ENCODE measurements at places on chromosomes 5 and 9.

GRCh38 chr5:134026521-134027287 is 21.9 kb upstream of the VDAC1 start:
- DNase-seq, result peak; percentile 68

DNA sequence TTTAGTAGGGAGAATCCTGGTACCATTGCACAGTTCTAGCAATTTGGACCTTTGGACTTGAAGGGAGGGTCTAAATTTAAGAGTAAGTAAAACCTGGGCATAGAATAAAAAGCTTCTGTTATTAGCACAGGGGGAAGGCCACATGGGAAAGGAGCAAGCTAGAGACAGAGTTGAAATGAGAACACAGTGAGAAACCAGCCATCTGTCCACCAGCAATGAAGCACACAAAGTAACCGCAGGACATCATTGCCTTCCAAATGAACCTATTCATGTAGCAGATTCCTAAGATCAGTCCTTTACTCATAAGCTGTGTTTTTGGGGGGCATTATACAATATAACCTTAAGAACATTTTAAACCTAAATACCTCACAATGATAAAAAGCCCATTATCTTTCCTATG is 407.4 kb downstream of the HCN1 start:
- no peak for DNase-seq

GRCh38 chr9:138044485-138045383 is 167.2 kb downstream of the CACNA1B start:
- no peak for DNase-seq

GRCh38 chr5:668283-668995 is 24.7 kb downstream of the TPPP start:
- no peak for DNase-seq

GRCh38 chr5:170225326-170226128 is 7.3 kb upstream of the C5orf58 start:
- DNase-seq, result peak; percentile 73

- DNase-seq, result no peak
These were observed 261.3 kb downstream of the COX7C start for GRCh38 chr5:86879086-86879485.

- DNase-seq, result no peak
These were observed 942 bp downstream of the PHF2 start for GRCh38 chr9:93577078-93577974.

DNA sequence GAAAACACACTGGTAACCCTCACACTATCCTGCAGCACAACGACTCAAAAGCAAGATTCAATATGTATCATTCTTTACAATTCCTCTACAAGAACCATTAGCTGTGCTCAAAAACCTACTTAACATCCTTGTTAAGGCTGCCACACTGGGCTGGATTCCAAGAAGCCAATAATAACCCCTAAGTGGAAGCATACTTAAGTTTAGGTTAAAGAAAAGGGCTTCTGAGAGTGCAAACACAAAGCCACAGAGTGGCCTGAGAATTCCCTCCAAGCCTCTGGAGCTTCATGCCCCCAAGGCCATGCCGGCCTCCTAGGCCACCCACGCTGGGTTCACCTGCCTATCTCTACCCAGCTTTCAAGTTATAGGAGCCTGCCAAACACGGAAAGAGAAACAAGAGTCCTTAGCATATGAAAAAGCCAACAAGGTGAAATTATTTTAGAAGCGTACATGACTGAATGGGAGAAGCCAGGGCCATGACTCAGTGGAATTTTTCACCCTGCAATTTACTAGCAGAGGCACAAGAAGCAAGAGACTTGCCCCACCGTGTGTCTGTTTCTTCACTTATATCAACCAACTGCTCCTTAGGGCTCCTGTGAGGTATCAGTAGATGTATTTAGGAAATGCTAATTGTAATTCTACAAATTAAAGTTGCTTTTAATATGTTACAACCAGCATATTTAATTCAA is 293.0 kb downstream of the SPOCK1 start:
- no peak for DNase-seq

- no peak for DNase-seq
These were observed 536 bp upstream of the STX17 start for GRCh38 chr9:99905833-99906402.

DNA sequence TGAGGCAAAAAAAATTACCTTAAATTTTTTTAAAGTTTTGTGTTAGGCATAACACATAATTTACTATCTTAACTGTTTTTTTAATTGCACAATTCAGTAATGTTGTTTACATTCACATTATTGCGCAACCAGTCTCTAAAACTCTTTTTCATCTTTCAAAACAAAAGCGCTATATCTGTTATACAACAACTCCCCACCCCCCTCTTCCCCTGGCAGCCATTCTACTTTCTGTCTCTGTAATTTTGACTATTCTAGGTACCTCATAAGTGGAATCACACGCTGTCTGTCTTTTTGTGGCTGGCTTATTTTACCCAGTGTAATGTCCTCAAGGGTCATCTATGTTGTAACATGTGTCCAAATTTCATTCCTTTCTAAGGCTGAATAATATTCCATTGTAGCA is 241.5 kb upstream of the DMRT1 start:
- no peak for DNase-seq

DNA sequence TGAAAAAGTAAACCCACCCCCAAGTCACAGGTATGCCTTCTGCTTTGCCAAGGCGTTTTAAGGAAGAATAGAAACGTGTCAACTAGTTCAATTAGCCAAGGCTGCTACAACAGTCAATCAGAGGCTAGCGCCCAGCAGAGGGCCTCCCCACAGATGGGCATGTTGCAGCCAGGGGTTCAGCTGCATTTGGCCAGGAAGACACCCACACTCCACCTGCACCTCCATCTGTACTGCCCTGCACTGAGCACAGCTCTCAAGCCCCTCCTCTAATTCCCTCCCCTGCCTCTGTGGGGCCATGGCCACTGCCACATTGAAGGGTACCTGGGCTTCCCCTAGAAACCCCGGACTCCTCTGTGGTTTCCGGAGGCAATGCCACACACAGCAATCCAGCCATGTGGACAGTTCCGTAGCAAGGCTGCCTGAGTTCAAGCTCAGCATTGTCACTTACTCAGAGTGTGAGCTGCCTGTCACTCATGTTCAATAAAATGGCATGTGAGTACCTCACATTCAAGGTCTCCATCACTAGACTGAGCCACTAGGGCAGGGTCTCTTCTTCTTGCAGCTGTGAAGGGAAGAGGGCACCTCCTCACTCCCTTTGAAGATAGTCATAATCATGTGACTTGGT is 248.4 kb downstream of the IRX2 start:
- no peak for DNase-seq

DNA sequence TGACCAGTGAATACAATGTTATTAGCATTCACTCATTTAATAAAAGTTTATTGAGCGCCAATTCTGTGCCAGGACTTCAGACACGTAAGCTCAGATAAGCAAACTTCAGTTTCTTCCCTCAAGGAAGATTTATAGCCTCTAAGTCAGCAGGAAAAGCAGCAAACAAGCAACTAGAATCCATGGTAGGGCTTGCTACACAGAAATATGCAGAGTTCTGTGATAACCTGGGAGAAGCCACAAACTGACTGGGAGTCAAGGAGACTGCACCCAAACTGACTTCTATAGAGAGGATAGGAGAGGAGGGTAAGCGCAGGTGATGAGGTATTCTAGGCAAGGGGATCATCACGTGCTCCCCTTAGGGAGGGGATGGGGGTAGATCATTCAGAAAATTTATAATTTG is 1.4 kb upstream of the OGN start:
- no peak for DNase-seq

- DNase-seq, result no peak
These were observed 7.4 kb upstream of the SLC22A5 start for GRCh38 chr5:132362086-132362485.

DNA sequence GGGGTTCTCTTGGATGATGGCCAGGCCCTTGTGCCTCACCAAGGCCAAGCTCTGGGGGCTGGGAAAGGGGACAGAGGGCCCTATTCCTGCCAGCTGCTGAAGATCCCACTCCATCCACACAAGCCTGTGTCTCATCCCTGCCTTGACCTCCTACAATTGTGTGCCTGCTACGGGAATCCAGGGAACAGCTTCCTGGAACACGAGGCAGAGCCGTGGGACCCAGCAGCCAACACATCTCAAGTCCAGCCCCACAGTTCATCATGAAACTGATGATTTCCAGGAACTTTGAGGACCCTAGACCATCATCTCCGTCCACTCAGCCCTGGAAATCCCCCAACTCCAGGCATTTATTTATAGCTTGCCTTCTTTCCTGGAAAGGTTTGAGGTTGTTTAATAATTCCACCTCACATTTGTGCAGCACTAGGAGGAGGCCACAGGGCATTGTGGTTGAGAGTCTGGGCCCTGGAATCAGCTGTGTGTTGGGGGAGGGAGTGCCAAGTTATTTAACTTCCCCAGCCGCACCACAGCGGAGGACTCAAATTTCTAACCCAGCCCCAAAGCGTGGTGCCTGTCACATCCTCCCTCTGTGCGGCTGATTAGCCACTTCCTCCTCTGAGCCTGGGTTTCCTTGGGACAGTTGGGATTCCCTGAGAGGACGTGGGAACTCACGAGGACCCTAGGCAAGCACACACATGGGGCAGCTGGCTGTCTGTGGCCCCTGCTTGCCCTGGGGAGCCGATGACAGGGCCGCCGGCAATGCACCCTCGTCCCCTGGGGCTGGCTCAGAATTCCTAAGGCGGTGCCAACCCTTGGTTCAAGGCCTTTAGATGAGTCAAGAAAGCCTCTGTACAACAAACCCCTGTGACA is 58.2 kb upstream of the GGTA1 start:
- DNase-seq, result peak; percentile 12

- no peak for DNase-seq
These were observed 2.1 kb downstream of the CCDC192 start for GRCh38 chr5:127705120-127705892.

- DNase-seq, result no peak
These were observed 51.8 kb upstream of the CTNNAL1 start for GRCh38 chr9:109064963-109065702.

GRCh38 chr5:173051746-173052145 is 4.4 kb upstream of the CREBRF start:
- DNase-seq, result no peak

DNA sequence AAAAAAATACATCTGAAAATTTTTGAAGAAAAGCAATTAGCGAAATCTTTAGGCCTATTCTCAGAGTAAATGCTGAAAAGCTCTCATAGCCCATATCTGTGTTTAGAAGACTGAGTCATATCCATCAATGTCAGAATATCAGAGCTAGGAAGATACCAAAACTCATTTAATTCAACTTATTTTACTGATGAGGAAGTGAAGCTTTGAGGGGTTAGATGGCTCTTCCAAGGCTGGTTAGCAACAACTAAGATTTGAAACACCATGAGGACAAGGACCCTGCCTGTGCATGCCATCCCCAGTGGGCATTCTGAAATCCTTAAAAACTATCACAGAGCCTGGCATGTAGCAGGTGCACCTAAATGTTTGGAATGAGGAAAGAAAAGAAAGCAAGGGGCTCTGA is 2.5 kb downstream of the FREM1 start:
- no peak for DNase-seq

GRCh38 chr5:95959051-95959887 is 2.4 kb downstream of the ELL2 start:
- no peak for DNase-seq

GRCh38 chr9:94798708-94799107 is 72.2 kb downstream of the AOPEP start:
- no peak for DNase-seq

- no peak for DNase-seq
These were observed 138.2 kb downstream of the SNX18 start for GRCh38 chr5:54655761-54656160.

GRCh38 chr5:81247441-81247972 is 14.4 kb downstream of the CKMT2 start:
- DNase-seq, result no peak

DNA sequence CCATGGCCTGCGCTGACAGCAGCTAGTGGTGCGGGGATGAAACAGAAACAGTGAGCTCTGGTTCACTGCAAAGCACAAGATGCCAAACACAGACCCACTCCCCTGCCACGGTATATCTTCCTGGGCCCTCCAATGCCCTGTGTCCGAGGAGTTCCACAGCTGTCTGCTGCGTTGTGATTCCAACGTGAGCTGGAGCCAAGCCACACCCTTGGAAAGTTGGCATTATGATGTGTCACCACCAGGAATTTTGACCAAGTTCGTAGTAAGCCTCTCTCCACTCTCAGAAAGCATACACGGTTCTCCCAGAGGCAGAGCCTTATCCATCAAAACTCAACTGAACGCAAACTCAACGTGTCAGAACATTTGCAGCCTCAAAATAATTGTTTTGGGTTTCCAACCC is 55.6 kb downstream of the MACROH2A1 start:
- DNase-seq, result no peak

DNA sequence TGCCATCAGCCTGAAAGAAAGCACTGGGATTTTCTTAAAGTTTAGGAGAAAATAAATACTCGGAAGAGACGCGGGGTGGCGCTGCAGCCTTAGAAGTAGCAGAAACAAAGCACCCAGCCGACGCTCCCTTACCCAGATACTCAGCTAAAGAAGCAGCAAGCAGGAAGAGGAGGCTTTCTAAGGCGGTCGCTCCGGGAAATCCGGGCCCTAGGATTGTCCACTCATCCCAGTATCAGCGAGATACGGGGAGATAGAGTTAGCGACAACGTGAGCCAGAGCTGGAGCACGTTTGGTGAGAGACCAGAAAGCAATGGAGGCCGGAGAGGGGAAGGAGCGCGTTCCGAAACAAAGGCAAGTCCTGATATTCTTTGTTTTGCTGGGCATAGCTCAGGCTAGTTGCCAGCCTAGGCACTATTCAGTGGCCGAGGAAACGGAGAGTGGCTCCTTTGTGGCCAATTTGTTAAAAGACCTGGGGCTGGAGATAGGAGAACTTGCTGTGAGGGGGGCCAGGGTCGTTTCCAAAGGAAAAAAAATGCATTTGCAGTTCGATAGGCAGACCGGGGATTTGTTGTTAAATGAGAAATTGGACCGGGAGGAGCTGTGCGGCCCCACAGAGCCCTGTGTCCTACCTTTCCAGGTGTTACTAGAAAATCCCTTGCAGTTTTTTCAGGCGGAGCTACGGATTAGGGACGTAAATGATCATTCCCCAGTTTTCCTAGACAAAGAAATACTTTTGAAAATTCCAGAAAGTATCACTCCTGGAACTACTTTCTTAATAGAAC is at the start of gene PCDHB2:
PCDHB2 (plus strand) TSS at position 135 of the 782 bp plus-strand sequence; CDS start at position 311, 176 bp downstream.
- no peak for DNase-seq

DNA sequence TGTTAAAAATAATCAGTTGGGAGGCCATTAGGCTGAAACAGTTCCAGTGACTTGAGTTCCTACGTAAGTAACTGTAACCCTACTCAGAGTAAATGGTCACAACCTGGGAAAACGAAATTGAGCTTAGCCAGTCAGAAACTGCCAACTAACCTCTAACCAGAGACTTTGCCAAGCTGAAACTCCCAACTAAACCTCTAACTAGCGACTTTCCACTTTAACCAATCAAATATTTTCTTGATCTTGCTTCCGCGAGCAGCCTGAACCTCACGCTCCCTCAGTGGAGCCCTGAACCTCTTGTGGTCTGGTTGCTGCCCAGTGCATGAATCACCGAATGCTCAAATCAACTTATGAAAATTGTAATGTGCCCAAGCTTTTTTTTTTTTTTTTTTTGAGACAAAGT is 156.2 kb downstream of the MED10 start:
- DNase-seq, result no peak

GRCh38 chr5:123116058-123116457 is 27.0 kb downstream of the PRDM6 start:
- no peak for DNase-seq

GRCh38 chr9:136764301-136764891 is at the start of gene LCN15:
Gene LCN15 (minus strand): TSS chr9:136764518. CDS start chr9:136764488, 30 bp downstream.
- DNase-seq, result no peak

GRCh38 chr9:12963537-12963936 is 188.7 kb downstream of the LURAP1L start:
- DNase-seq, result no peak

- DNase-seq, result no peak
These were observed 19.0 kb upstream of the ADAMTS19 start for GRCh38 chr5:129441096-129441495.

GRCh38 chr5:139076111-139076510 is 122.1 kb downstream of the SIL1 start:
- DNase-seq, result no peak
